ENCODE measurements at places on chromosomes 4 and X.

- DNase-seq = no peak
Measured at GRCh38 chr4:127131527-127131926, 501.2 kb upstream of the INTU start.

DNA sequence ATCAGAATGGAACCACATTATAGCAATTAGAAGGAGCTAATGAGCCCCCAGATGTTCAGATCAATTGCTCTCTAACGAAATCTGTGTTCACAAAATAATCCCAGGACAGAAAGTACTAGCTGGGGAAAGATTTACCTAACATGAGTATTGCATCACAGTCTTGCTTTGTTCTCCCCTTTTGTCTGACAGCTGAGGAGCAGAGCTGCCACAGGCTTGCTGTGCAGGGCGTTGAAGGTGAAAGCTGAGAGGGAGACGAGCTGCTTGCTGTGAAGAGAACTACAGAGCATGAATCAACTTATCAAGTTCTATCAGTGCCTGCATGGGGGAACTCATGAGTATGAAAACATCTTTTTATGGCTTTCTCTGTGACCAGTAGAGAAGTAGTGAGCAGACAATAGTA, 441.2 kb downstream of the CENPC start:
- DNase-seq = no peak

GRCh38 chr4:85030156-85030555, 63.7 kb upstream of the WDFY3 start:
- DNase-seq = no peak

DNA sequence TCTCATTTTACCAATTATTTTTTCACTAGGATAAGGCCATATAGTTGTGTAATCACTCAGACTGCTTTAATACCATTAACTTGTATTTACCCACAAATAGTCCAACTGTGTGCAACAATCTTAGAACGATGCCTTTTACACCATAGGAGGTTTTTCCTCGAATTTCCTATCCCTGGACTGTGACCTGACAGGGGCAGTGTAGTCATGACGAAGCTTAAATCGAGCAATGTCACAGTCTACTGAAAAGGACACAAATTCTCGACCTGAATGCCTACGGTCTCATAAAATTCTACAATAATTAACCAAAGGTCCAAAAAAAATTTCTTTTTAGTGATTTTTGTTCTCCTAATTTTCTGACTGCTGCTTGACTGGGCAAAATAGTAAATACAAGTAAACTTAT, 208.9 kb downstream of the ADAMTS3 start:
- no peak for DNase-seq

- no peak for DNase-seq
Measured at GRCh38 chrX:16788477-16788876, 2.2 kb downstream of the TXLNG start.

DNA sequence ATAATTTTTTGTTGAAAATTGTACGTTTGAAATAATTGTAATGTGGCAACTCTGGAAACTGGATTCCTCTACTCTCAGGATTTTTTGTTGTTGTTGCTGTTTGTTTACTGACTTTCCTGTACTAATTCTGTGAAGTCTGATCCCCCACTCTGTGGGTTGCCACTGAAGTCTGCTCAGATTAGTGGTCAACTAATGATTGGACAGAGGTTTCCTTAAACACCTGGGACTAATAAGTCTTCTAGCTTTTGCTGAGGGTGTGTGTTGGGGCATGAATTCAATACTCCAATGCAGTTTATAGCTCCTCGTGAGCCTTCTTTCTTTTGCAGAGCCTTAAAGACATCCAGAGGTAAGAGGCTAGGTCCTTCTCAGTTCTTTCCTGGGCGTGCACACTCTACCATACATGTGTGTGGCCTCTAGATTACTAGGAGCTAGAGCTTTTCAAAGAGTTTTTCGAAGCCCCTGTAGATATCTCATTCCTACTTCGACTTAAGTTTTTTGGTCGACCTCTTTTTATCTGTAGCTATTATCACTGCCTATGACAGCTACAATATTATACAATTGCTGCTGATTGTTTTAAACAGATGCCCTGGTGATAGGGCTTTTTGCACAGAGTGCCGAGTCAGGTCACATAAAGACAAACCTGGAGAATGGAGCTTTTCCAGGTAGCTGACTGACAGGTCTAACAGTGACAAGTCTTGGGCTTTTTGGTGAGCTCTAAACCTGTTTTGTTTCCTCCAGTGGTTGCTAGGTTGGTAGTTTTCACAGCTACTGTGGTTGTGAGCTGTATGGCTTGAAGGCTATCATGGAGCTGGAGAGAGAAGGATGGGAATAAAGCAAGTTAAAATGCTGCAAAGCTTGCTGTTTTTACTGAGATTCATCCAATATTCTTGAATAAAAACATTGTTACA, 34.0 kb downstream of the BMP2K start:
- no peak for DNase-seq

All from NCI-H1105 (cell line).